ENCODE measurements at places on chromosomes 2 and 18. TPM values are rescaled to one million over a fixed set of nuclear protein-coding genes. Genes with fewer than 3 reads are reported as not detected.

GRCh38 chr2:53018825-53019425 lies 748.7 kb upstream of the CHAC2 start:
- H3K4me3 ChIP-seq = no peak overlapping the region
- H3K27me3 ChIP-seq = no peaks in the 10 kb centered on the region
- no peak overlapping the region for H3K27ac ChIP-seq
- H3K36me3 ChIP-seq = no peaks in the 10 kb centered on the region
- no peak for DNase-seq

RANBP2 gene
- 5.3 TPM for polyA plus RNA-seq

- DNase-seq = no peak
- H3K36me3 ChIP-seq = no peaks in the 10 kb centered on the region
- H3K4me3 ChIP-seq = no peak overlapping the region
- no peaks in the 10 kb centered on the region for H3K4me1 ChIP-seq
- H3K27me3 ChIP-seq = no peaks in the 10 kb centered on the region
- no peak overlapping the region for H3K27ac ChIP-seq
These were observed 32.6 kb downstream of the FBXO15 start for GRCh38 chr18:74115046-74115445.

DNA sequence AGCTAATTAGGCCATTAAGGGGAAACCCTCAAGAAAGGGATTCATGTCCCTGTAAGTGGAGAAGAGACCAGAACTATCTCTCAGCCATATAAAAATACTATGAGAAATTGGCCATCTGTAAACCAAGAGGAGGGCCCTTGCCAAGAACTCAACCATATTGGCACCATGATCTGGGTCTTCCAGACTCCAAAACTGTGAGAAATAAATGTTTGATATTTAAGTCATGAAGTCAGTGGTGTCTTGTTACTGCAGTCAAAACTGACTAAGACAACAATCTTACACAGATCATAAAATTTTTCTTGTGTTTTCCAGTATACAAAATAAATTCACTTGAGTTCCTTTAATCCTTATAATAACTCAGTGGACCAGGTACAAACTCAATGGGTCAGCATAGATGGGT lies 589.8 kb upstream of the CDH2 start:
- H3K4me3 ChIP-seq = no peak overlapping the region
- no peaks in the 10 kb centered on the region for H3K27me3 ChIP-seq
- H3K36me3 ChIP-seq = no peaks in the 10 kb centered on the region
- H3K4me1 ChIP-seq = peaks cover 8% of the 10 kb centered on the region
- H3K27ac ChIP-seq = no peak overlapping the region

DNA sequence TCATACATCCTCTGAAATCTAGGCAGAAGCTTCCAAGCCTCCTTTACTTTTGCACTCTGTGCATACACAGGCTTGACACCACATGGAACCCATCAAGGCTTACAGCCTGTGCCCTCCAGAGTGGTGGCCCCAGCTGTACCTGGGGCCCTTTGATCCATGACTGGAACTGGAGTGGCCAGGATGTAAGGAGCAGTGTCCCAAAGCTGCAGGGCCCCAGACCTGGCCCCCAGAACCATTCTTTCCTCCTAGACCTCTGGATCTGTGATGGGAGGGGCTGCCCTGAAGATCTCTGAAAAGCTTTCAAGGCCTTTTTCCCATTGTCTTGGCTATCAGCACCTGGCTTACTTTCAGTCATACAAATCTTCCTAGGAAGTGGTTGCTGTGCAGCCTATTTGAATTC lies 63.1 kb upstream of the NOL4 start:
- no peak overlapping the region for H3K27ac ChIP-seq
- H3K4me1 ChIP-seq = no peaks in the 10 kb centered on the region
- H3K4me3 ChIP-seq = no peak overlapping the region
- H3K27me3 ChIP-seq = no peaks in the 10 kb centered on the region
- H3K36me3 ChIP-seq = no peaks in the 10 kb centered on the region

RFTN2 gene
- polyA plus RNA-seq = 1.3 TPM

DNA sequence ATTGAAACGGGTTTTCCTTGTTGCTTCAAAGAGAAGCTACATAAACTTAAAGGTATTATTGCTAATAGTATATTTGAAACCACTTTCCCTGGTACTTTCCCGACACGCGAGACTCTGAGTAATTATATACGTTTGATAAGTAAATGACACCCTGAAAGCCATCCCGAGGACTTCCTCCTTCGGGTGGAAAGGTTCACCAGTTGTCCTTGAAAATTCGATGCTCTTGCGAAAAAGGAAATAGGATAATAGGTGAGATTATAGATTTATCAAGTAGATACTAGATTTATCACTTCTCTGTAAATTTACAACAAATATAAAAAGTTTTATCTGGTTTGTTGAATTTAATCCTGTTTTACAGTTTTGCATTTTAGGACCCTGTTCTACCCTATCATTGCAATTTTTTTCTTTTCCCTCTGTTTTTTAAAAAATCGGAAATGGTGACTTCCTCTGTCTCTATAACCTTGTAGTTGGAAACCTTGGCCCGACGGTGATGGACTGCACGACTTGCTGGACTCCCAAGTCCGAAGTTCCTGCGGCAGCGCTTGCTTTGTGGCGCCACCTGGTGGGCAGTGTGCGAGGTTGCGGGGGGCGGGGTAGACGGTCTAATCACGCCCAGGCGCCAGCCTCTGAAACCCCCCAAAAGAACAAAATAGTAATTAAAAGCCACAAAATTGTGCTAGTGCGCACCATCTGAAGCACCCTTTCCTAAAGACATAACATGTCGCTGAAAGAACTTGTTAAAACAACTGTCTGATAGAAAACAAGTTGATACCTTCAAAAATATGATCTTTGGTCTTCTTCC lies 972 bp upstream of the DLX2 start:
- peak; percentile 77 for DNase-seq
- peaks cover 100% of the 10 kb centered on the region for H3K27me3 ChIP-seq
- no peak overlapping the region for H3K27ac ChIP-seq
- H3K36me3 ChIP-seq = no peaks in the 10 kb centered on the region
- peaks cover 70% of the 10 kb centered on the region for H3K4me1 ChIP-seq
- H3K4me3 ChIP-seq = no peak overlapping the region

- no peak overlapping the region for H3K27ac ChIP-seq
- no peaks in the 10 kb centered on the region for H3K4me1 ChIP-seq
- DNase-seq = no peak
- no peaks in the 10 kb centered on the region for H3K36me3 ChIP-seq
These were observed 38.2 kb upstream of the LRPPRC start for GRCh38 chr2:44033947-44034346.

DNA sequence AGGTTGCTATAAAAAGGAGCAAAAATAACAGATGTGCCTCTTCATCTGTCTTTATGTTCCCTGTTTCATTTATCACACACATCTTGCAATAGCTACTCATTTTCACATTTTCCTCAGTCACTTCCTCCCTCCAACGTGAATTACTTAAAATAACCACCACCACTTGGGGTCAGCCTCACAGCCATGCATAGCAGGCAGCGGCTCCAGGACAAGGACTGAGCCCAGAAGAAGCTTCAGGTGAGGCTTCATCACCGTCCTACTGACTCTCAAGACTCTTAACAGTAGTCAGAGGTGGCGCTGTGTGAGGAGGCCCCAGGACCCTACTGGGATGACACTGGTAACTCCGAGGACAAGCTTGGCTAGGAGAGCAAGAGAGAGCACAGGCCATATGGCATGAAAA lies 15.5 kb upstream of the ST8SIA5 start:
- no peak overlapping the region for H3K4me3 ChIP-seq
- H3K36me3 ChIP-seq = no peaks in the 10 kb centered on the region
- no peak overlapping the region for H3K27ac ChIP-seq

DNA sequence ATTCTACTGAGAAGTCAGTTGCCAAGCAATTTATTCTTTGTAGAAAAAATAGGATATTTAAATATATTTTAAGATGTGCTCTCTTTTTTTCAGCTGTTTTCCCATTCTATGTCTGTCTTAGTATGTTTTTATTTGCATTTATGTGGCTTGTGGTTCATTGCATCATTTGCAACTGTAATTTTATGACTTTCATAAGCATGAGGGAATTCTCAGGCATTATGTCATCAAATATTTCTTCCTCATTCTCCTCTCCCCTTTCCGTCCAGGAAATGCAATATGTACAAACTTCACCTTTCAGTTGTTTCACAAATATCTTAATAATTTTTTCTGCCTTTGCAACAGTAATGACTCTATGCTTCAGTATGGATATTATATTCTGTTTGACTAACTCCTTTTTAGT lies 560.2 kb upstream of the LRATD1 start:
- no peaks in the 10 kb centered on the region for H3K4me1 ChIP-seq
- no peaks in the 10 kb centered on the region for H3K36me3 ChIP-seq
- H3K27me3 ChIP-seq = no peaks in the 10 kb centered on the region

DNA sequence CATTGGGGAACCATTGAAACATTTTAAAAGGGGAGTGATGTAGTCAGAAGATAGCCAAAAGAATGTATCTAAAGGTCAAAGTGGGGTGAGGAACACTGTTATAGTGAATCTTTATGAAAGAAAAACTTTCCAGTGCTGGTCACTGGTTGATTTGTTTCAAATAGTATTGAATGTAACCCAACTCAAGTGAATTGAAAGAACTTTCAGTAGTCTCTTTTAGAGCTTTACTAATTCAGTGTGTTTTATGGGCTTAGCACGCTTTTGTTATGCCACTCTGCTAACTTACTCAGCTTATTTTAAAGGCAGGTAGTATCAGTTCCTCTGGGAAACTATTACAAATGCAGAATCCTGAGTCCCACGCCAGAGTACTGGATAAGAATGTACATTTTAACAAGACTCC lies 57.3 kb downstream of the GTF2A1L start:
- H3K4me1 ChIP-seq = no peaks in the 10 kb centered on the region
- H3K4me3 ChIP-seq = no peak overlapping the region
- H3K27ac ChIP-seq = no peak overlapping the region

- no peak overlapping the region for H3K27ac ChIP-seq
- H3K4me3 ChIP-seq = no peak overlapping the region
- no peaks in the 10 kb centered on the region for H3K36me3 ChIP-seq
- DNase-seq = no peak
- H3K27me3 ChIP-seq = no peaks in the 10 kb centered on the region
These were observed 126.5 kb downstream of the DTNB start for GRCh38 chr2:25546852-25547251.

DNA sequence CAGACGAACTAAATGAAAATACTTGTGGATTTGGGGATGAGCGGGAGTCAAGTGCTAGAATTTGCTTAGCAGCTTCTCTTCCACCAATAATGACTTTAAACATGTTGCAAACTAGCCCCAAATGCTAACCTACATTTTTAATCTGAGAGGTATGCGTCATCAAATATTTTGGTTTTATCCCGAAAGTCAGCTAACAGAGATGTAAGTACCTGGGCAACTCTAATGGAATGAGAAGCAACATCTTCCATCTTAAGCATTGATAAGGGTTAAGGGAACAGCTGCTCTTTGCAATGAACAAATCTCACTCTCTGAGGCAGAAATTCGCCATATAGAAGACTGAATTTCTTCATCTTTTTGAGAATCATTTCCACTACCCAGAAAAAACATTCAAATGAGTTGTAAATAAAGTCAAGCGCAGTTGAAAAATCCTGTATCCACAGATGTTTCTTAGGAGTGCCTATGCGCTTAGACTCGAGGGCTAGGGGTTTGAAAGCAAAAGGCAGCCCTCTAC lies 926 bp upstream of the YPEL5 start:
- DNase-seq = no peak
- H3K27me3 ChIP-seq = no peaks in the 10 kb centered on the region
- H3K27ac ChIP-seq = peak overlapping the region; percentile 86
- H3K4me1 ChIP-seq = peaks cover 30% of the 10 kb centered on the region
- H3K4me3 ChIP-seq = peak overlapping the region; percentile 43

GRCh38 chr2:15031745-15032240 lies 399.3 kb downstream of the LRATD1 start:
- no peak overlapping the region for H3K27ac ChIP-seq
- H3K4me3 ChIP-seq = no peak overlapping the region
- no peaks in the 10 kb centered on the region for H3K27me3 ChIP-seq

GRCh38 chr18:31720867-31721266 lies 36.5 kb upstream of the B4GALT6 start:
- H3K27ac ChIP-seq = no peak overlapping the region
- H3K27me3 ChIP-seq = no peaks in the 10 kb centered on the region
- no peaks in the 10 kb centered on the region for H3K36me3 ChIP-seq
- H3K4me3 ChIP-seq = no peak overlapping the region
- no peaks in the 10 kb centered on the region for H3K4me1 ChIP-seq

DNA sequence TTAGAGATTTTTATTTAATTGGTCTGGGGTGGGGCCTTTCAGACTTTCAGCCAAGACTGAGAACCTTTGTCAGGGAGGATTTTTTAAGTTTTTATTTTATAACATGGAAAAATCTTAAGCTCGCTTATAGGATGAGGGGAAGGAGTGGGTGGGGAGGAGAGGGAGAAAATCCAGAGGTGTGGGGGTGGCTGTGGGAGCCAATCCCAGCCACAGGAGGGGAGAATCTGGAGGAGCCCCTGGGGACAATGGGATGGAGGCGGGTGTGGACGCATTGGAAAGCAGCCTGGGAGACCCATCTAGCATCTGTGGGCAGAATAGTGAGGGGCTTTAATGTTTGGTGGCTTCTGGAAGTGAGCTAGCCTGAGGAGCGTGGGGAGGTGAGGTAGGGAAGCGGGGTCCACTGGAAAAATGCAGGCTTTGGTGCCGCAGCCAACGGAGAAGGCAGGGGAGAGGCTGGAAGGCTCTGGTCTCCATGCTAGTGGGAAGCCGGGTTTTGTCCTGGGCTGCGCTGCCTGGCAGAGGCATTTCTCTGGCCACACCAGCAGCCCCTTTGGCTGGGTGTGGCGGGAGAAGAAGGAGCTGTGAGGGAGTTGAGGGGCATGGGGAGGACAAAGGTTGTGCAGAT lies 11.5 kb upstream of the INPP5D start:
- no peak for DNase-seq
- no peak overlapping the region for H3K4me3 ChIP-seq
- H3K36me3 ChIP-seq = no peaks in the 10 kb centered on the region
- H3K4me1 ChIP-seq = no peaks in the 10 kb centered on the region

DNA sequence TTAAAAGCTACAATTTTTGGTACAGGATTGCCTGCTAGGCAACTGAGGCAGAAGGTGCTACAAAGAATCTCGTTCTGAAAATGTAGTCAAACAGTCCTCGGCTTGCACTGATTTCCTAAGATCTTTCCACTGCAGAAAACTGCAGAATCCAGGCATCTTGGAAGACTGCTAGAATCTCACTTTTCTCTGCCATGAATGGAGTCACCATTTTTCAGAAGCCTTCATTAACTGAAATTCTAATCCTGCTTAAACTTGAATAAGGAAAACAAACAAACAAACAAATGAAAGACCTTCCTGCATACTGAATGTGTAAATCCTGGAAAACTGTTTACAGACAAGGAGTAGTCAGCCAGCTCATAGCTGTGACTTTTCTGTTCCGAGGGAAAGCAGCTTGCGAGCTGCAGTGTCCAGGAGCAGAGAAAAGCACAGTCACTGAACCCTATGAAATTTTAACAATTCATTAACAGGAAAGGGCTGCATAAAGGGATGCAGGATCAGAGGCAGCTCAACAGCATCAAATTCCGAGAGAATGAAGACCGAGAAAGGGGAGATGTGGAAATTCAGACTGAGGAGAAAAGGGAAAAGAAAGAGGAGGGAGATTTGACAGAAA lies 210.5 kb upstream of the PIK3C3 start:
- no peak overlapping the region for H3K27ac ChIP-seq
- H3K27me3 ChIP-seq = no peaks in the 10 kb centered on the region
- no peak for DNase-seq
